Aorta (tissue), 5 donors: ENCODE measurements at places on chromosomes 3 and 15. TPM values are rescaled to one million over a fixed set of nuclear protein-coding genes. Genes with fewer than 3 reads are reported as not detected.

The CERS3 gene
- not detected for total RNA-seq

The TRNT1 gene
- 30.0 TPM for total RNA-seq

The GOLGA6D gene
- not detected for total RNA-seq

DNA sequence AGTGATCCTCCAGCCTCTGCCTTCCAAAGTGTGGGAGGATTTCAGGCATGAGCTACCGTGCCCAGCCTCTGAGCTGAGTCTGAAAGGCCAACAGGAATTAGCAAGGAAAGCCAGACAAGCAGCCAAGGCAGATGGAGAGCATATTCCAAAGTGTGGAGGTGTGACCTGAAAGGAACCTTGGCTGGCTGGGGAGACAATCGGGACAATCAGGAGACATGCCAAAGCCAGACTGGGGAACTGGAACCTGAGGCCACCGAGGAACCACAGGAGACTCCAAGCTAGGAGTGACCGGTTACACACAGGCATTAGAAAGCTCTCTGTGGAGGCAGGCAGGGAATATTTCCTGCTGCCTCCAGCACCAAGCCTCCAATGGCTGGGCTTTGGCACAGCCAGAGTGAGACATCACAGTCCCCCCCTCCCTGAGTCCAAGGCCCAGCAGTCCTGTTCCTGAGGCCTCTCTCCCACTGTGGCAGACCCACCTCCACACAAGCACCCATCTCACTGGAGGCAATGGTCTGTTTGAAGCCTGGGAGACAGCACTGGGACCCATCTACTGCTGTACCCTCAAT, 4.5 kb upstream of the C15orf39 start:
- no peak for DNase-seq

DNA sequence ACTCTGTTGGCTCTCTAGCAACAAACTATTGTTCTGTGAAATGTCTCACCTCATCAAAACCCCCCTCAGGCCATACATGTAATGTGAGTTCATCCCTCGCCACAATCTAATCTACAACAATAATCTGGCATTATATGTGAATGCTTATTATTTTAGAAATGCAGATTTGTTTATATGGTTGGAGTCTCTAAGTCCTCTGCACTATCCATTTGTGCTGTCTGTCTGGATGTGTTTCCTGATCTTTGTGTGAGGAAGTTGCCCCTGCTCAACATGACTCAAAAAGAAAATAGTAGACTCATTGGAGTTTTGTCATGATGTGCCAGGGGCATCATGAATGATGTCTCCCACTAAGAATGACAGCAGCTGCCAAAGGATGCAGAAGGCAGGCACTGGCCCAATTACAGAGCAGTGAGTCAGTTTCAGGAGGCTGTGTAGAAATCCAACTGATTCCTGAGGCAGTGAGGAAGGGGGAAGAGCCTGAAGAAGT, 161.6 kb upstream of the PDZRN3 start:
- DNase-seq, result peak; percentile 80

DNA sequence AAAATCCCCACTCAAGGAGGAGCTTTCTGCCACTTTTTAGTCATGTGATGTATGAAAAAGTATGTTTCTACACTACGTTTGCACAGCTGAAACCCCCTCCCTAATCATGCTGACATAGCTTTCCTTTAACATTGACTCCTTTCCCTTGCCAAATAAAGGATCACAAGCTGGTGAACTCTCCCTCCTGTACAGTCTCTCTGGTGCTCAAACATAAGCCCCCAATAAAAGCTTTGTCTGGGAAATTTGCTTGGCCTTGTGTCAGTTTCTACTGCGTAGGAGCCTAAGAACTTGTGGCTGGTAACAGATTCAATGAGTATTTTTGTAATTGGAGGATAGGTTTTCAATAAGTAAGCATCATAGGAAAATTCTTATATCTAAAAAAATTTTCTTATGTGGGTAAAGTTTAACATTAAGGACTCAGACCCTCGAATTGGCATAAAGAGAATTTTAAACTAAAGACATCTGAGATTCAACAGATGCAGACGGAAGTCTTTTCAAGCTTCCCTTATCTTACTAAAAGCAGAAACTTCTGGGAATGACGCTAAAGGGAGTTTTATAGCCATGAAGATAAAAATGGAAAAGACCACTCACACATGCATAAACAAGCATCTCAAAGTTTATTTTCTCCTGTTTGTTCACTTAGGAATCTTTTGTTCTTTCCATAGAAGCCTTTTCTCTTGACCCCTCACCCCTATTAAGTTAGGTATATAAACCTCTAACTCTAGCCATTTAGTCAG, 44.1 kb upstream of the P2RY1 start:
- no peak for DNase-seq

DNA sequence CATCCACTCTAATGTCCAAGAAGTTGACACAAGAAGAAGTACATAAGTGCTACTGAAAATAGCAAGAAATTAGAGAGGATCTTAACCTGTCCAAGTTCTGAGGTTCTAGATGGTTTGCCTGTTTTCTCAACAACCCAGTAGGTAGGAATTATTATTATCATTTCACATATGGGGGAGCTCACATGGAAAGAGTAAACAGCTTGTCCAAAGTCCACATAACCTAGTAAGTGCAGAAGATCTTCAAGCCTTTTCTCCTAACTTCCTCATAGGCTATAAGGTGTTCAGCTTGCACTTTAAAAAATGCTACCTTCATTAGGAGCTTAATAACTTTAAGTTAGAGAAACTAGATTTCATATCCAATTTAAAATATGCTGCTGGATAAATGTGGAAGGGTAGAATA, 3.0 kb downstream of the SLC2A2 start:
- no peak for DNase-seq

GRCh38 chr3:150449169-150449721, 41.1 kb downstream of the TSC22D2 start:
- no peak for DNase-seq

GRCh38 chr3:188594139-188594538, 440.2 kb downstream of the LPP start:
- no peak for DNase-seq

DNA sequence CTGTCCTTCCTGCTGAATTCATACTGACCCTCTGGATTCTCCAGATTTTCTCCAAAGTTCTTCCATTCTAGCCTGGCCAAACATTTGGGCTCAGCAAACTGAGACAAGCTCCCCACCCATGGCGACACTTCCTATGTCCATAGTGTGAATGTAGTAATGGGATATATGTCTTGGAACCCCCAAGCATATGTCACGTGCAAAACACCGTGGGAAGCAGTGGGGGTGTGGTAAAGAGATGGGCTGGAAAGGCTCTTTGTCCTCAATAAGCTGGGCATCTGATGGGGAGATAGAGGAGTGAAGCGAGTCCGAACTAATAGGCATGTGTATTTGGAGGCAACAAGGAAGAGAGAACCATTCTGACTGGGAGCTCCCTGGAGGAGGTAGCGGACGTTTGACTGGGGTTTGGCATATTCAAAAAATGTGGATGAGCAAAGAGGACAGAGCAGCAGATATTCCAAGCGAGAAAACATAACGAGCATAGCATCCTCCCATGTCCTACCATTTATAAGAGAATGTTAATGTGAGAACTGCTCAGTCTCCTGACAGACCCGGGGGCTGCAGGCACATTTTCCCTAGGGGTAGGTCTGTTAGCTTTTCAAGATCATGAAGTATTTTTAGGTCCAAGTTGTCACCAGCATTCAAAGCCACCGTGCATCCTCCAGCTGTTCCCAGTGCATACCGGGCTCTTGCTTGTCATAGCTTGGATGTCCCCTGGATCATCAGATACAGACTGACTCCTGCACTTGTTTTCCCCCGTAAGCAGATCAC, 25.6 kb downstream of the TPM1 start:
- no peak for DNase-seq

GRCh38 chr3:190694335-190695001, 168.0 kb downstream of the GMNC start:
- no peak for DNase-seq

DNA sequence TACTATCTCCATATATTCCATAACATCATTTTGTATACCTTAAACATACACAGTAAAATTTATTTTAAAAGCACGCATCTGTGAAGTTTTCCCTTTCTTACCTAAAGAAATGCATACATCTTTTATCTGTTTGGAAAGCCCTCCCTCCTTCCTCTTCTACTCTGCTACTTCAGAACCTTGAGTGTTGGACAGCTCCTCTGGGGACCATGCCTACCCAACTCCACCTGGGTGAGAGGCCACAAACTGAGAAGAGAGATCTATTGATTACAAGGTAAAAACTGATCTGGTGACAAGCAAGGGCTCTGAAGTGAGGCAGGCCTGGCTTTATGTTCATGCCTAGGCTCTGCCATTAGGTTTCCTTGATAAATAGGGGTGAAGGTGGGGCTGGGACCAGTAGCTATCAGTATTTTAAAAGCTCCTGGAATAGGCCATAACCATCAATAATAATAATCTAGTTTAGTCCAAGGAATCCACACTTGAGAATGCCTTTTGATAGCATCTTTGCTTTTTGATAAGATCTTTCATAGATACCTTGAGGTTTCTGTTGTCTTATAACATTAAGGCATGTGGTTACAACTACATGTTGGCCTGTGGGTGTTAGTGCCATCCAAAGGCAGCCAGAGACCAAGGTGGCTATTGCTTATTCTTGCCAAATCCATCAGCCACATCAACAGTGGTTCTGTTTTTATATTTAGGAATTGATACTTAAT, 148.8 kb downstream of the KCNMB2 start:
- no peak for DNase-seq

DNA sequence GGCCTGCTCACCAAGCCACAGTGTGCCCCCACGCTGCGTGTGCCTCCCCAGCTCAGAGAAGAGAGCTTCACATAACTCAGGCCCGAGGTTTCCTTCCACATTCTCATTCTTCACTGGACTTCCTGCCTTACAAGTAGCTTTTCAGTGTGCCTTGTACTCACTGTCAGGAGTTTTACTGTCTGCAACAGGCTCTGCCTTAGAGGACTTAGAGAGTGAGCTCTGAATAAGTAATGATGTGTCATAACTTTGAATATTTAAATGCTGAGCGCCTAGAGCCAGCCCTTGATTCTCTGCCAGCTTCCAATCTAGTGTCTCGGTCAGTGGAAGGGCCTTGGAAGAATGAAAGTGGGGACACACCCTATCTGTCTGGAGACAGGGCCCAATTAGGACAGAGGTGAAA, 41.8 kb downstream of the ITGB5 start:
- peak; percentile 76 for DNase-seq
